ENCODE measurements at places on chromosomes 16 and 17. TPM values are rescaled to one million over a fixed set of nuclear protein-coding genes. Genes with fewer than 3 reads are reported as not detected.

GRCh38 chr16:13988038-13988437 lies 68.1 kb downstream of the ERCC4 start:
- no peak for DNase-seq

GRCh38 chr17:44314524-44314868 lies 6.1 kb downstream of the RUNDC3A start:
- no peak for DNase-seq

GRCh38 chr17:8222380-8222629 lies 11.9 kb upstream of the AURKB start:
- no peak for DNase-seq

- DNase-seq, result no peak
Measured at GRCh38 chr17:14525551-14526455, 224.9 kb downstream of the HS3ST3B1 start.

GRCh38 chr17:3657874-3658783 lies 10.2 kb downstream of the TAX1BP3 start:
- DNase-seq, result no peak

DNA sequence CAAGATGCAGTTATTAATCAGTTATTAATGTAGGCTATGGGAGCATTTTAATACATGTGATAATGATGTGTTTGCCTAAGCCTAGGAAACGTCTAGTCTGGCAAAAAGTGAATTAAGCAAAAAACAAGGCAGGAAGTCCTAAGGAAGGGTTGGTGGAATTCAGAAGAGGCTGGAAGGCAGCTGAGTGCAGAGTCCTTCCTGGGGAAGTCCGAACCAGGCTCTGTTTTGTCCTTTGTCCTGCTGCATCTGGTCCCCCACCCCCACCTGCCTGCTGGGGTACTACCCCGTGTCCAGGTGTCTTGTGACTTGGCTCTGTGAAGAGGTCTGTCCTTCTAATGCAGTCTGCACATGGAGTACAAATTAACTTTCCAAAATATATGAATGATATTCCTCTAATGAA lies 1.5 kb upstream of the MYH10 start:
- DNase-seq, result no peak

- DNase-seq, result peak; percentile 47
Measured at GRCh38 chr16:68064791-68065365, 20.3 kb upstream of the NFATC3 start.

DNA sequence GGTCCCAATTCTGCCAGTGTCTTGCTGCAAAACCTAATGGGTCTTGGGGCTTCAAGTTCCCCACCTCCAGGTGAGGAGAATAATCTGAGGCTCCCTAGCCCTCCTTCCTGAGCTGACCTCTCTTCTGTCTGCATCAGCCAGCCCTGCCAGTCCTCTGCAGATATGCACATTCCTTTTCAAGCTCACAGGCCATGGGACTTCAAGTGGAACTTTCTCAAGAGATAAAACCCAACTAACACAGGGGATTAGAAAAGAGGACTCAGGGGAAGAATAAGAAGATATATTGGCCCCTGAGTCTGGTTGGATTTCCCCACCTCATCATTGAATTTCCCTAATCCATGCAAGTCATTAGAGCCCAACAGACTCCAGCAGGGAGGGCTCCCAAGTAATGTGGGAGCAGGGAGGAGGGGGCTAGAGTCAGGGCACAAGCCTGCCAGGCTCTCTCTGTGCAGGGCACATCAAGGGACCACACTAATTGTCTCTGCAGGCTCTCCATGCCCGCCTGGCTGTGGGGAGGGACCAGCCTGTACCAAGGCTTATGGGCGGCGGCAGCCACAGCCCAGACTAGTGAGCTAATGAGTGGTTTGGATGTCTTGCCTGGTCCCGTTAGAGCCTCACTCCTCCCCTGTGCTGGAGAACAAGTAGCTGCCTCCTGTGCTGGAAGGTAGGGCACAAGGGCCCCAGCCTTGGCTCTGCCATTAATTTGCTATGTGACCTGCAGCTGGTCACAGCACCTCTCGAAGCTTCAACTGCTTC lies 1.2 kb downstream of the KRT14 start:
- no peak for DNase-seq

DNA sequence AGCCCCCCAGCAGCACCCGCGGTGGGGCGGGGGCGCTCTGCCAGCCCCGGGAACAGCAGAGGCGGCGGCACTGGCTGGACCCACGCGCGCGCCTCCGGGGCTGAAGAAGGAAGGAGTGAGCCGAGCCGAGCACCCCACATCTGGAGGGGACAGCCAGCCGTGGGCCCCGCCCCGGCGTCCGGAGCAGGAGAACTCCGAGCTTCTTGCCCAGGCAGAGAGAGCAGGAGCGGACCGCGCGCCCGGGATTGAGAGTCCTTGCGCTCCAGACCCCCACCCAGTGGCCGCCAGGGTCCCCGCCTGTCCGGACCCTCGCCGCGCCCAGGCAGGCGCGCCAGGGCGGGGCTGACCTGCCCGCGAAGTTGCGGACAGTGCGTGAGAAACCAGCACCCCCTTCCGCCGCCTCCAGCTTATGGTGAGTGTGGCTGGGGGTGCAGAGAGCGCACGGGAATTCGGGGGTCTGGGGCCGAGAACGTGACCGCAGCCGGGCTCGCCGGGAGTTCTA lies 921.9 kb upstream of the EEF2KMT start:
- no peak for DNase-seq

GRCh38 chr17:67490471-67490870 lies 113.4 kb downstream of the PITPNC1 start:
- DNase-seq, result peak; percentile 63

The EVPLL gene
- 5.3 TPM for total RNA-seq

The PMP22 gene
- 34.9 TPM for total RNA-seq

The OTOP3 gene
- total RNA-seq, result not detected

The GCGR gene
- 0.69 TPM for total RNA-seq

The CNTNAP1 gene
- 0.13 TPM for total RNA-seq

The HAP1 gene
- 0.89 TPM for total RNA-seq

The SLC2A4 gene
- 6.1 TPM for total RNA-seq

The SYCE1L gene
- 0.79 TPM for total RNA-seq

The IQCK gene
- 12.9 TPM for total RNA-seq

The TOX3 gene
- 1.5 TPM for total RNA-seq
